ENCODE measurements at places on chromosomes 5 and 9.

- H3K4me1 ChIP-seq = no peaks in the 10 kb centered on the region
- H3K27me3 ChIP-seq = peaks cover 31% of the 10 kb centered on the region
- H3K36me3 ChIP-seq = no peaks in the 10 kb centered on the region
- no peak overlapping the region for H3K27ac ChIP-seq
- DNase-seq = no peak
- H3K4me3 ChIP-seq = no peak overlapping the region
Observed at GRCh38 chr5:102713278-102713677, 41.8 kb upstream of the PAM start.

GRCh38 chr5:32058101-32058500 lies 116.0 kb downstream of the GOLPH3 start:
- no peak overlapping the region for H3K4me3 ChIP-seq
- no peaks in the 10 kb centered on the region for H3K4me1 ChIP-seq
- H3K27ac ChIP-seq = no peak overlapping the region
- DNase-seq = no peak
- peaks cover 9% of the 10 kb centered on the region for H3K27me3 ChIP-seq

DNA sequence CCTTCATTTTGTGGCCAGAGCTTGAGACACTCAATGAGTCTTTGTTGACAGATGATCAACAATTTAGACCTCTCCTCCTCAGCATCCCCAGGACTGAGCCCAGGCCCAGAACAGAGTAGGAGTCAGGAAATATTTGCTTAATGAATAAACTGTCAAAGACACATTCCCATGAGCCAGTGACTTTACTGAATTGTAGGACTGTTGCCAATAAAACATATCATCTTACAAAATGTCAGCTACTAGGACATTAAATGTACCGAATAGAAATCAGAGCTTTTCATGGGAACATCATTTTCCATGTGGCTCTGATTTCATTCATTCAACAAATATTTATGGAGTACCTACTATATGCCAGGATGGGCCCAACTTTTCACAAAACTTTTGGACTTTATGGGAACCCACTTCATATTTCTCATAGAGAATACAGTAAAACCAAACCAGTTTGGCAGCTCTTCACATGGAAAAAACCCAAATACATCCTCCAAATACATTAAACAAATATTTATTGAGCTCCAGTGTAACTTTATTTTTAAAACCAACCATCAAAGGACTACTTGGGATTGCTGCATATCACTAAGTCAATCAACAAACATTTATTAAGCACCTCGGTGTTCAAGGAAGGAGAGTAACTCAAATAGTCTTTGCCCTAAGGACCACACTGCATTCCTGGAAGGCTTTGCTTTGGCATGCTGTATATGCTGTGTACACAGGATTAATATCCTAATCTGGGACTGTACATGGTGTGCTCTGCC lies 11.4 kb downstream of the VDAC1 start:
- H3K27me3 ChIP-seq = no peaks in the 10 kb centered on the region
- H3K27ac ChIP-seq = no peak overlapping the region
- no peak overlapping the region for H3K4me3 ChIP-seq
- peaks cover 46% of the 10 kb centered on the region for H3K4me1 ChIP-seq
- DNase-seq = no peak

- H3K27ac ChIP-seq = no peak overlapping the region
- peaks cover 31% of the 10 kb centered on the region for H3K27me3 ChIP-seq
- peaks cover 23% of the 10 kb centered on the region for H3K4me1 ChIP-seq
- peak overlapping the region; percentile 4 for H3K4me3 ChIP-seq
- DNase-seq = no peak
Observed at GRCh38 chr9:99828417-99829176, 6.9 kb downstream of the NR4A3 start.

- no peak for DNase-seq
- H3K4me1 ChIP-seq = no peaks in the 10 kb centered on the region
- peaks cover 6% of the 10 kb centered on the region for H3K27me3 ChIP-seq
- H3K4me3 ChIP-seq = no peak overlapping the region
Observed at GRCh38 chr9:114210691-114211276, 55.4 kb downstream of the COL27A1 start.
